ENCODE measurements at places on chromosomes 3 and 15.

- no peak for DNase-seq
Measured at GRCh38 chr3:189937302-189938127, 183.2 kb downstream of the P3H2 start.

- DNase-seq: no peak
Measured at GRCh38 chr3:25558796-25559195, 105.9 kb downstream of the TOP2B start.

DNA sequence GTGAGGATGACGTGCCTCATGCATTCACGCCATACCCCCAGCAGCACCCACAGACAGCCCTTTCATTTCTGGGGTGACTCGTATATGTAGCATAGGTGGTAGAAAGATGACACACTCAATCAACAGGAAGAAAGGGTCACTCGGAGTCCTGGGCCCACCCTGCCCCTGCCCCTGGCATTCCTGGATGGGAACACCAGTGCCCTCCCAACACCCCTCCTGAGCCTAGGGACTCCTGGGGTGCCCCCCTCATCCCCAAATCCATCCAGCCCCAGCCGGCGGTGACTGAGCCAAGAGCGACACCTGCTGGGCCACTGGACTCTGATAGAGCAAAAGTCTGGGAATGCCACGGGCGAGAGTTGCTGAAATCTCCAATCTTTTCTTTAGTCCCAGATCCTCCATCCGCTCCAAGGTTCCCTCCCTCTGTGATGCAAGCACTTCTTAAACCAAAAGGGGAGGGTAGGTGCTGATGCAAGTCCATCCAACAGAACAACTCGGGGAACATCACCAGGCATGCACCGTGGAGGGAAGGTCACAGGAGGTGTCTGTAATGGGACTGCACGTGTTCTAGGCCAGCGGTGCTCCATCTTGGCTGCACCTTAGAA lies 31.1 kb downstream of the ACAN start:
- DNase-seq: no peak

DNA sequence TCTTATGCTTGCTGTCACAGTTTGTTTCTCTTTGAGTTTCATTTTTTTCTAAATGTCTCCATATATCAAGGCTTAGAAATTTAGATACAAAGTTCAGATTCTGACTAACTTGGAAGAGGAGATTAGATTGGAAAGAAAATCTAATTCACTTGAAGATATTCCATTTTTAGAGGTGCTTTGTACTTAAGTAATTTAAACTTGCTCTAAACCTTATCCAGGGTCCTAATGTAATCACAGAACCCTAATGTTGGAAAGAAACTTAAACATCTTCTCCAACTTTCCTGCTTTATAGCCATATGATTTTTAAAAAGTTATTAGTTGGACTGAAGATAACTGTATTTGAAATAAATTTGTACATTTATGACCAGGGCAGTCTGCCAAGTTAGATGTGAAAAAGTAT lies 81.1 kb upstream of the ARHGEF3 start:
- no peak for DNase-seq

DNA sequence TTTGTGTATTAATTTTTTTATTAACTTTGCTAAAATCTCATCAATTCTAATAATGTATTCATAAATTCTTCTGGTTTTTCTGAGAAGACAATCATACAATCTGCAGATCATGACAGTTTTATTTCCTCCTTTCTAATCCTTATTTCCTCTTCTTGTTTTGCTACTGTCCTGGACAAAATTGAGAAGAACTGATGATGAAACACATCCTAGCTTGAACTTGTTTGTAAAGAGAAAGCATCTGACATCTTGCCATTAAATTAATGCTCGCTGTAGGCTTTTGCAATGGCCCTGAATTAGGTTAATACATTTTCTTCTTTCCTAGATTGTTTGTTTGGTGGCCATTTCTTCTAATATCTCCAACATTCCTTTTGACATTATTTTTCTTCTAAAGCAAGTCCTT lies 110.9 kb upstream of the TPM1 start:
- no peak for DNase-seq

DNA sequence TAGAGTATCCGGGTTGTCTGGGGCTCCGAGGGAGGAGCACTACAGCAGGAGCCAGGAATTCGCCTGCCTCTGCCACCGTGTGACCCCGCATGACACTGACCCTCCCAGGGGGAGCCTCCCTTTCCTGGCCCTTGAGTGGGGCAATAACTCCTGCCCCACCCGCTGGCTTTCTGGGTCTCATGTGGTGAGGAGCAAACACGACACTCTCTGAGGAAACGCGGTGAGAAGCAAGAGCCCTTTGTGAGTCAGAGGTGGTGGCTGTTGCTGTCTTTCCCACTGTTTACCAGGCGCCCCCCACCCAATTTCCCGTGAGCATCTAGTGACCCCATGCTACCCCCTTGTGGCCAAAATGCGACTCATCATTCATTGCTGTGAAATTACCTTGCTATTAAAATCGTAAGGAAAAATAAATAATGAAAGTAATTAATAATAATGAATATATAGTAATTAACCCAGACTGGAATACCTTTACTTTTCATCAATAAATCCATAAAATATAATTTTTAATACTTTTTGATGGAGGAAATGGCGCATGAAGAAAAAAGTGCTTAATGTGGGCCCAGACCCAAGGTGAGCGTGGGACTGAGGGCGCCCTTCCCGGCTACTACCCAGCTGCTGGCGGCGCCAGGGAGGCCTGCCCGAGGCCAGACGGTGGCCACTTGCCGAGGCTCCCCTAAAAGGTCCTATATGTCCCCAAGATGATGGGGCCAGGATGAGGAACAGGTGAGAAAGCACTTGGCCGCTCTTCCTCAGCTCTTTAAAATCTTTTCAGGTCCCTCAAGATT lies 29.3 kb downstream of the CCNL1 start:
- DNase-seq: peak; percentile 61

- DNase-seq: no peak
Measured at GRCh38 chr15:92385096-92385495, 8.6 kb upstream of the ST8SIA2 start.

DNA sequence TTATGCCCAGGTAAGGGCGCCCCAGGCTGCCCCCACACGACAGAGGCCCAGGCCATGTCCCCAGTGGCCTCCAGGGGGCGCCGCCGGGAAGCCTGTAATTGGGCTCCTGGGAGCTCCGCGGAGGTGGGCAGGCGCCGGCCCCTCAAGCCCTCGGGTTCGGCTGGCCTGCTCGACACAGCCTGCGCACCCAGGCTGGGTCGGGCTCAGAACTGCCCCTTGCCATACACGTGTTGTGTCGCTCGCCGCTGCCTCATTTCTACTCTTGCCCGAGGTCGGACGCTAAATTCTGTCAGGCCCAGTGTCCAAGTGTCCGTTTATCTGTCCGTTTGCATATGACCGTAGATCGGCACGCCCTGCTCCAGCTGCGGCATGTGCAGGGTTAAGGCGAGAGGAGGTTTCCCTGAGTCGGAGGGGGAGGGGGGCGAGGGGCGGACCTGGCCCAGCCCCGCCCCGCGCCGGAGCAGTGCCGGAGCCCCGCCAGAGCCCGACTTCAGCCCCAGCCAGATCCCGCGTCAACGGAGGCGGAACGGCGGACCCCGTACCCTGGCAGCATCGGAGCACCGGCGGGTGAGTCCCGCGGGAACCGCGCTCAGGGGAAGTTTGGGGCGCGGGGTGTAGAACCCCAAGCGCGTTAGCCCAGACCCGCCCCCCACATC lies at the start of gene KLHDC8B:
TSS of gene KLHDC8B (plus strand) at position 480 of the 656 bp plus-strand sequence. CDS start 1,172 bp downstream, outside the sequence.
- DNase-seq: peak; percentile 73

GRCh38 chr3:148737104-148737530 lies 39.4 kb downstream of the AGTR1 start:
- no peak for DNase-seq

DNA sequence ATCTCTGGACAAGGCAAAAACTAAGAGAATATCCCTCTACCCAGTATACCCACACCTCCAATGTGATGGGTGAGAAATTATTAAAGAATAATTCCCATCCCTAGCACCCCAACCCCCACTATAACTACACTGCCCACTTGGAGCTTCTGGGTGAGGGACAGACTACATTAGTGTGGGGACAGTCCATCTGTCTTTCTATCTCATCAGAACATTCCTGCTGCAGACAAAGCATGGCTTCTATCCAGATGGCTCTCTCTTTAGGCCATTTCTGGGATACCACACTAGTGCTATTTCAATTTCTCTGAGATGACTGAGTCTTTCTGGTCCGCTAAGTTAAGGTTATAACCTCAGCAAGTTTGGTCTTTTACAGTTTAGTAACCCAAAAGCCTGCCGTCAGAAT lies 6.6 kb downstream of the CSNK1G1 start:
- DNase-seq: no peak

GRCh38 chr3:18713577-18713951 lies 288.4 kb upstream of the SATB1 start:
- no peak for DNase-seq

DNA sequence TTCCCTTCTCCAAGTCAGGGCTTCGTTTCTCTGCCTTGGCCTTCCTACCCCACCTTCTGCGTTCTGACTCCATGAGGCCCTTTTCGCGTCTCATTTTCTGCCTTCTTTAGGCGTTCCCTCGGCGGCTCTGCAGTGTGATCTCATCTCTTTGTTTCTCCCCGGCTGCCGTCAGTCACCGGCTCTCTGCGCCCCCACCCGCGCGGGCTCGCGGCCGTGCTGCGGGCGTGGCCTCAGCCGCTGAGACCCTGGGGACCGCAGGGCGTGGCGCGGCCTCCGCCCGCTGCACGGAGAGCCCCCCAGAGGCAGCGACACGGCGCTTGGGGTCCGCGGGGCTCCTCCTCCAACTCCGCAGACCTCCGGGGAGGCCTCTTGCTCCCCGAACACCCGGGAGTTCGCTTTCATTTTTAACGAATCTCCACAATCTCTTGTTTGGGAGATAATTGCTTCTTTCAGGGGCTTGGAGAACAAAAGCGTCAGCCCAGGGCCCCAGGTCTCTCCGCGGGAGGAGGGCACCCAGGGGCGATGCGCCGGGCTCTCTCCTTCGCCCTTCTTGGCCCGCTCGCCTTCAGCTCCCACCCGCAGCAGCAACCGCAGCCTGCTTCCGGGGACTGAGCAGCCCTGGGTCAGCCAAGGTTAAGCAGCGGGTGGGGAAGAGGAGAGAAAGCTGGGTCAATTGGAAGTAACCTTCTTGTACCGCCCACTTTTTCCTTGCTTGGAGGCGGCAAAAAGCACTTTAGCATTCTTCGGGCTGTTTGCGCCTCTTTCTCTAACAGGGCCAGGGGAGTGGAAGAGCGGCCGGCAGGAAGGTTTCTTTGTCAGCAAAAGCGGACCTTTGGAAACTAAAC lies 35.2 kb downstream of the GAP43 start:
- DNase-seq: peak; percentile 62

GRCh38 chr3:11953778-11954177 lies 50.4 kb upstream of the SYN2 start:
- DNase-seq: no peak

- no peak for DNase-seq
Measured at GRCh38 chr3:105365391-105366325, 1.1 kb upstream of the ALCAM start.

GRCh38 chr3:28012830-28013229 lies 228.6 kb upstream of the CMC1 start:
- DNase-seq: no peak

DNA sequence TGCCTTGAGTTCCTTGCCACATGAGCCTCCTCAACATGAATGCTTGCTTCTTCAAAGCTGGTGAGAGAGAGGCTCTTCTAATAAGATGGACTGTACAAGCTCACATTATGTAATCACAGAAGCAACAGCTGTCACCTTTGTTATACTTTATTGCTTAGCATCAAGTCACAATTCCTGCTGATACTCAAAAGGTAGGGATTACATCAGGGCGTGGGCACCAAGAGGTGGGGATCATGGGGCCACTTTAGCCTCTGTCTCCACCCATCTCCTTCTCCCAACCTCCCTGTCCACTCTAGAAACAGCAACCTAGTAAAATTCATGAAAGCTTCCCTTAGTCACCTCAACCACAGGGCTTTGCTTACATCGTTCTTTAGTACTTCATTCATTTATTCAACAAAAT lies 95.9 kb downstream of the FAM43A start:
- DNase-seq: no peak

GRCh38 chr3:12522721-12523120 lies 22.6 kb downstream of the MKRN2OS start:
- DNase-seq: no peak

GRCh38 chr3:177522051-177522450 lies 324.8 kb upstream of the TBL1XR1 start:
- no peak for DNase-seq

GRCh38 chr3:194301730-194302129 lies 49.4 kb downstream of the CPN2 start:
- no peak for DNase-seq

- no peak for DNase-seq
Measured at GRCh38 chr3:12825156-12825555, 16.2 kb downstream of the RPL32 start.
